ENCODE measurements at places on chromosomes 5 and 9.

DNA sequence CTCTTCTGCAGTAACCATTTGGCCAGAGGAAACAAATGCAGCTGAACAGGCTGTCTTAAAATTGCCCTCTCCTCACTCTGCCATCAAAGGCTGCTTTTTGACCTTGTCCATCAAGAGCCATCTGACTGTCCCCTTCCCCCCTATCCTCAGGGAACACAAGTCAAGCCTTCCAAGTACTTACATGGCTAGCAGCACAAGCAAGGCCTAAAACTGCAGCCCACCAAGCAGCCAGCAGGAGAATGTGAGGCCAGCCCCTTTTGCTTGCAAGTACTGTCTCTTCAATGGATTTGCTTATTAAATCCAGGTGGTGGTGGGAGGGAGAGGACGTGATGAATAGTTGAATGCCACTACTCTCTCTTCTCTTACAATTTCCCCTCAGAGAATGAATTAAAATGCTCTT is 83.5 kb downstream of the HTR1A start:
- no peak for DNase-seq

GRCh38 chr9:10903969-10904368 is 291.2 kb upstream of the PTPRD start:
- DNase-seq, result no peak

DNA sequence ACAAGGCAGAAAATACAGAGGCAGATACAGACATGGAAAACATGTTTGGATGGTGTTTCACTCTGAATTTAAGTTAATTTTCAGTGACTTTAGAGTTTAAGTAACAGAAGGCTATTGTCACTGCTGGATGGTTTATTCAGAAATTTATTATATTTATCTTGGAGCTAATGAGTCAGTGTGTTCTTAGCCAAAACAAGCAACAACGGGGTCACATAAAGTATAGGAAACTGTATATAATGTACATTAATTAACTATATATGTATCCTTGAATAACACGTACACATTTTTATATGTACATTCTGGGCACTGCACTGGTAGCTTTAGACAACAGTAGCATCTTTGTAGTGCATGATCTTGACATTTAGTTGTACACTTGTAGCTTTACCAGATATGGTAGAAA is 30.7 kb downstream of the CYLC2 start:
- DNase-seq, result no peak

DNA sequence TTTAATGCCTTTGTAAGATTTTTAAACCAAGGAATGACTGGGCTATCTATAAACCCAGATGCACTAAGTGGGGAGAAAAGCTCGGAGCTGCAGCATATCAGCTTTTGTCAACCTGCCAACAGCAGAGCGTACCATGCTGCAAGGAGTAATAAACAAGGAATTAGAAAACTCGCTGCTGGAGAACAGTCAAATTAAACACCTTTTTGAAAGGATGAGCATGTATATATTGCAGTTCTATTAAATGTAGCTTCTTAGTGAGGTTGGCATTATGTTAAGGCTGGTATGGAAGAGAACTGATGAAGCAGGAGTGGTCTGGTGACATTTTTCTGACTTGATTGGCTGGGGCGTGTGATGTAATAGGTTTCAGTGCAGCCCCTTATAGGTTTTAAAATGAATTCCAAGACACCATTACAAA is 74.7 kb downstream of the PIK3R1 start:
- DNase-seq, result no peak

GRCh38 chr5:94793113-94793815 is 174.8 kb downstream of the SLF1 start:
- no peak for DNase-seq

- DNase-seq, result no peak
These were observed 94.5 kb downstream of the LMX1B start for GRCh38 chr9:126708178-126708577.

GRCh38 chr5:87121304-87122150 is 146.2 kb upstream of the RASA1 start:
- DNase-seq, result peak; percentile 13

DNA sequence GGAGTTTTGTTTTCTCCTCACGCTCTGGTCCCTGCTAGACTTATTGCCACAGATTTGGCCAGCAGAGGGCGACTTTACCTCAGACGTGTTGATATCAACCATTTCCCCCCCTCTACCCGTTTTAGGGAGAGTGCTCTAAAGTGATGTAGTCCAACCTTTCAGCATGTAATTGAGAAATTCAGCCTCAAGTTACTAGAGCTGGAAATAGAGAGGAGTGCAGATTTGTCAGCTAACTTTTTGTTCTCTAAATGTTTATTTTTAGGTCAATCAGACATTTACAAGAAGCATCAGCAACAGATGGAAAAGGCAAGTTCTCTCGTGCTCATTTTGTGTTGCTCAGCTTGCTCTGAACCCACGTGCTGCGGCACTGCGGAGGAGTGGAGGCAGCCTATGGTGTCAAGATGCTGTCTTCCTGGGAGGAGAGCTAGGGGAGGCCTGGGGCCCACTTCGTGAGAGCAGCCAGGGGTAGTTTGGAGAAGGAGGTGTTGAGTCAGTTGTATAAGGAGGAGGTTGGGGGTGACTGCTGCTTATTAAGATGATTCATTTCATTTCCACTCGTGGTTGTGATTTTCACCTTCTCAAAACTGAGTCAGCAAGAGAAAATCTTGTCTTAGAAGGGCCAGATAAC is 53.6 kb downstream of the GPR107 start:
- peak; percentile 78 for DNase-seq

DNA sequence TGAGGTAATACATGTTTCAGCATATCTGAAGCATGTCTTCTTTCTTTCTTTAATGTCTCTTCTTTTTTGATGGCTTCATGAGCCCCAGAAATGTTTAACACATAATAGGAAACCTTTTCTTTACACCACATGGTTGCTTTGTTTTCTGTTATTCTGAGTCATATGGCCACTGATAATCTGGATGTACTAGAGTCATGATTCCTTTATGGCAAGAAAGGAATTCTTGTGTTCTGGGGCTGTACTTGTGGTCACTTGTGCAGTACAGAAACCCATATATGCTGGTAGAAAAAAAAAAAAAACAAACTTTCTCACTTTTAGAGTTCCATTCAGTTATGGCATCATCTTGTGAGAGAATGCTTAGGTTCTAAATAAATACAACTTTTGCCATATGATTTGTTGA is 1669.3 kb upstream of the CDH9 start:
- DNase-seq, result no peak

- no peak for DNase-seq
These were observed 32.4 kb upstream of the TNFSF8 start for GRCh38 chr9:114962809-114963208.

DNA sequence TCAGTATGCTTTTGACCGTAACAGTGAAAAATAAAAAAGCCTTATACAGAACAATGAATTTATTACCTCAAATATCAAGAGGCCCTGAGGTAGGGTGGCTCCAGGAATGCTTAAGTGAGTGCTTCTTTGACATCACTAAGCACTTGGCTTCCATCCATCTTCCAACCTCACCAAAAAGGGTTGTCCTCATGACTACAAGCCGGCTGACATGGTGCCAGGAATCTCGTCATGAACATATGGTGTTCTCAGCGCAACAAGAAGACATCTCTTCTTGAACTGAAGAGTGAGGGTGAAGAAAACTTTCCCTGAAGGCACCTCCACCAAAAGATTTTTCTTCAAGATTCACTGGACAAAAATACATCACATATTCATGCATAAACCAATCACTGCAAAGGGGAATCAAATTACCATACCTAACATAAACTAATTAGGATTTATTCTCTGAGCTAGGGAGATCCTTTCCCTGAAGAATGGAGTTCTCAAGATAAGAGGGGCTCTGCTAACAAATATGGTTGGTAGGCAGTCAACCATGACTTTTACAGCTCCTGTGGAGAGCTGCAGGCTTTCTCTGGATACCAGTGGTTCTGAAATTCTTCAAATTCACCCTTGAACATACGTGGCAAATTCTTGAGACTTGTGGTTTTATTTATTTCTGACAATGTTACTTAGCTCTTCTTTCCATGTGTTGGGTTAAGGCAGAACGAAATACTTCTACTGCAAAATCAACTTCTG is 49.5 kb downstream of the AGXT2 start:
- DNase-seq, result no peak

- DNase-seq, result no peak
These were observed 403.4 kb downstream of the MAN2A1 start for GRCh38 chr5:110092955-110093785.

DNA sequence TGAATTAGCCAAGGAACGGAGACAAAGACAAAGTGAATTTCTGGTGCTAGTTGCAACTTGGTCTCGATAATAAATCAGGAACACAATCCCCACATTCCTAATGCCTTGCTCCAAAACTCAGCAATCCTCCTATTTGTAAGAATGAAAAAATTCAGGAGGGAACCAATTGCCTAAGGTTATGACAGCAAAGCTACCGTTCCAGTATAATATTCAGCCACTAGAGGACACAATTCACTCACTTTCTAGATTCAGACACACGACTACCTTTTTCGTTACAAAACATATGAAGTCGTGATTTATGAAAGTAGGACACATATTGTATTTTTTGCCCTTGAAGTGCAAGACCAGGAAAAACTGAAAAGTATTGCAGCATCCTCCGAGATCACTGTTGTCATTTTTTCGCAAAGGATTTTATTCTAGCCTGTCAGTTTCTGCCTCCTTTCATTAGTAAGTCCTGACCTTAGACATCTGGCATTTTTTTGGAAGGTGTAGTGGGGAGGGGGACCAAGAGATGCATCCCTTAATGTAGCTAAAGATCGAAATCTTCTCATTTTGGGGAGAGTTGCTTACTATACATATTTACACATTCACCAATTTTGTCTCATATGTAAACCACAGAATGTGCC is 133.1 kb downstream of the DOCK8 start:
- no peak for DNase-seq

All from T-cell (primary cell).